ENCODE measurements at places on chromosomes 4 and X. TPM values are rescaled to one million over a fixed set of nuclear protein-coding genes. Genes with fewer than 3 reads are reported as not detected.
A peak's percentile ranks its signal among the peaks of the same experiment; 100 is the strongest.

DNA sequence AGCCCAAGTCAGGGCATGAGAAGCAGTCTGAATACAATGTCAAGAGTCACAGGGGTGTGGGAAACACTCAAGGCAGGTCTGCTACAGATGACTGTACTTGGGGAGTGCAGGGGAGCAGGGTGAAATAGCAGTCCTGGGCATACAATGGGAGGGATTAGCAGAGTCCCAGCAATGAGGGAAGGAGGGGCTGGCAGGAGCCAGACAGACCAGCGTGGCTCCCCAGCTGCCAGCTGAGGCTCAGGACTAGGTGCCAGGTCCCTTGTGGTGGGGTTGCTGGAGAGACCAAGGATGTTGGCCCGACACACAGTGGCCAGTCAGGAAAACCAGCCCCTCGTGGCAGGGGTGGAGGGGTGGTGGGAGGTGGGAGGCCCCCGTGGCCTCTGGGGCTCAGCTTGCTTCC lies 86.6 kb downstream of the RTL5 start:
- peak; percentile 58 for DNase-seq

Gene DRP2
- total RNA-seq, result 0.28 TPM

Gene PPARGC1A
- 8.9 TPM for total RNA-seq

Gene S100P
- not detected for total RNA-seq

- no peak for DNase-seq
Measured at GRCh38 chr4:77771566-77771965, 47.6 kb downstream of the CNOT6L start.

Gene DRD5
- not detected for total RNA-seq

GRCh38 chr4:41257257-41257901 lies 651 bp downstream of the UCHL1 start:
- DNase-seq, result peak; percentile 76

DNA sequence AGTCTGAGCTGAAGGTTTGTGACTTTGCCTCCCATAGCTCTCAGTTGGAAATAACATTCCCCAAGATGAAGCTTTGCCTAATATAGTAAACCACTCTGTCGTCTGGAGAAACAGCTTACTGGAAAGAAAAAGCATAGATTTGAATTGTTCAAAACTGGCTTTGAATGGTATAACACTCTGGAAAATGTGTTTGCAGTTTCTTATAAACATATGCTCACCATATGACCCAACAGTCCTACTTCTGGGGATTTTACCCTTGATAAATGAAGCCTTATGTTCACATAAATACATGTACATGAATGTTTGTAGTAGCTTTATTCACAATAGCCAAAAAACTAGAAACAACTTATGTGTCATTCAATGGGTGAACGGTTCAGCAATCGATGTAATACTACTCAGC lies 10.2 kb downstream of the VEGFD start:
- no peak for DNase-seq

Gene RUFY3
- 92.7 TPM for total RNA-seq

GRCh38 chrX:49282647-49283011 lies 13.0 kb downstream of the PPP1R3F start:
- DNase-seq, result peak; percentile 82

DNA sequence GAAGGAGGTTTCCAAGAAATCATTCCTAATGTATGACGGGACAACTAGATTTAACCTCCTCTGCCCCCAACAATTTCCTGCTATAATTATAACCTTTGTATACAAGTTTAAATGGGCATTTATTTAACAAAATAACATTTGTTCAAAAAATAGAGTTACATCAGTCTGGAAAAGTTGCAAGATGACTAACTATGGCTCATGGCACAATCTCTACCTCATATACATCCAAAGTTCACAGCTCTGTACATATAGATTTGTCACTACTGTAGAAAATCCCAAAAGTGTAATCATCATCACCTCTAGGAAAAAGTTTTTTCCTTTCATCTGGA lies 3.8 kb upstream of the RPS6KA3 start:
- DNase-seq, result no peak

GRCh38 chrX:129771266-129771995 lies 8.3 kb upstream of the SASH3 start:
- DNase-seq, result no peak

Gene PF4V1
- not detected for total RNA-seq

GRCh38 chr4:148025981-148026380 lies 294.1 kb downstream of the ARHGAP10 start:
- peak; percentile 61 for DNase-seq

GRCh38 chr4:26731351-26732035 lies 129.1 kb upstream of the STIM2 start:
- DNase-seq, result no peak

DNA sequence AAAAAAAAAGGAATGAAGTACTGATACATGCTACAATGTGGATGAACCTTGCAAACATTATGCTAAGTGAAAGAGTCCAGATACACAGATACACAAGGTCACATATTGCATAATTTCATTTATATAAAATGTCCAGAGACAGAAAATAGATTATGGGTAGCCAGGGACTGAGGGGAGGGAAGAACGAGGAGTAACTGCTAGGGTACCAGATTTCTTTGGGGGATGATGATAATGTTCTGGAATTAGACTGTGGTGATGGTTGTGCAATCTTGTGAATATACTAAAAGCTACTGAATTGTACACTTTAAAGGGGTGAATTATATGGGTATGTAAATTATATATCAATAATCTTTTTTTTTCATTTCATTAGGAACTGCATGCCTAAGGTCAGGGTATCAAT lies 20.8 kb upstream of the AP1AR start:
- DNase-seq, result no peak

Gene ARHGAP24
- 85.6 TPM for total RNA-seq

DNA sequence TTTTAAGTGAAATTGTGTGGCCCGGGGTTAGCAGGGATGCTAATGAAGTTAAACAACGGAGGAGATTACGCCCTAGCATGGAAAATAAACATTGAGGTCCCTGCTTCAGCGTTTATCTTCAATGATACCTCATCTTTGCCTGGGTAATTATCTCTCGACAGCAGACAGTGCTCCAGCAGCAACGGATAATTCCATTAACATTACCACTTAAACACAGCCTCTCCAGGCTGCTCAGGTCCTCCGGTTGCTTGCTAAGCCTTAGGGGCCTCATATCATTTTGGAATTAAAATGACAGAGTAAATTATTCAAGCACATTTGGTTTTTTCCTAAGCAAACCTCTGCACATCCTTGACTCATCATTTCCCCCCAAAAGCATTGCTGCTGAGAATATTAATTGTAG lies 281.5 kb upstream of the KLF3 start:
- DNase-seq, result no peak

Gene MAGEA9B
- total RNA-seq, result not detected

GRCh38 chr4:152304220-152304619 lies 231.7 kb downstream of the FBXW7 start:
- no peak for DNase-seq

GRCh38 chr4:34512616-34513015 lies 1731.7 kb downstream of the ARAP2 start:
- no peak for DNase-seq

DNA sequence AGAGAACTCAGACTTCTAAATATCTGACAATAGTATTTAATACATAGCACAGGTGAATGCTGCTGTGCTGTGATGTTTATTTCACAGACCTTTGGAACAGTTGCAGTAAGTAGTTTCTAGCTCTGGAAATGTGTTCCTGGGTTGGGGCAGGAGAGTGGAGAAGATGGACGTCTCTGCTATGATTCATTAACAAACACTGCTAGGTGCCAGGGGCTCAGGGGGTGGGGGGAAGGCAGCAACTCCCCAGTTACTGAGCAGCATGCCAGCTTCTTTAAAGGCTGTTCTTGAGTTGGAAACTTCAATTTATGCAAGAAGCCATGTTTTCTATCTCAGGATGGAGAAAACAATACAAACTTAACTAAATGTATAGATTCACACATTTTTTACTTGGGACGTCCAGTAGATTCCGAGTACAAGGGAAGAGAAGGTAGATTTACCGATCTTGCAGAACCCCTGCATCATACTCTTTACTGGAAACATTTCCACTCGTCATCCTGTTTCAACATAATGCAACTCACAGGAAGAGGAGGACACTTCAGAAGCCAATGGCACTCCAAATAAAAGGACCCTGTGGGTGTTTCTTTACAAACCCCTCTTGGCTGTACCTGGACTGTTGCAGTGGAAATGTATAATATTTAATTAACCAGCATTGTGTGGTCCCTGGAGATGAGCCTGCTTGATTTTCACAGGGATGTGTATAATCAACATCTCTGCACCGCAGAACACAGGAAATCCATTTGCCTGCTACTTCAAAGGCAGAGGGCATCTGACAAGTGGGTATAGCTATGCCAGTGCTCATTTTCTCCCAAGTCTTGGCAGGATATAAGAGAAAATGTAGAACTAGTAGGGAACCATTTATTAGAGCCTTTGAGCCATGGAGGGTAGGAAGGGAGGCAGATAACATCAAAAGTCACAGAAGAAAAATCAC lies 171.4 kb downstream of the SH3KBP1 start:
- no peak for DNase-seq

Gene CXCL11
- total RNA-seq, result not detected

GRCh38 chr4:81166458-81167160 lies 48.4 kb downstream of the PRKG2 start:
- no peak for DNase-seq

DNA sequence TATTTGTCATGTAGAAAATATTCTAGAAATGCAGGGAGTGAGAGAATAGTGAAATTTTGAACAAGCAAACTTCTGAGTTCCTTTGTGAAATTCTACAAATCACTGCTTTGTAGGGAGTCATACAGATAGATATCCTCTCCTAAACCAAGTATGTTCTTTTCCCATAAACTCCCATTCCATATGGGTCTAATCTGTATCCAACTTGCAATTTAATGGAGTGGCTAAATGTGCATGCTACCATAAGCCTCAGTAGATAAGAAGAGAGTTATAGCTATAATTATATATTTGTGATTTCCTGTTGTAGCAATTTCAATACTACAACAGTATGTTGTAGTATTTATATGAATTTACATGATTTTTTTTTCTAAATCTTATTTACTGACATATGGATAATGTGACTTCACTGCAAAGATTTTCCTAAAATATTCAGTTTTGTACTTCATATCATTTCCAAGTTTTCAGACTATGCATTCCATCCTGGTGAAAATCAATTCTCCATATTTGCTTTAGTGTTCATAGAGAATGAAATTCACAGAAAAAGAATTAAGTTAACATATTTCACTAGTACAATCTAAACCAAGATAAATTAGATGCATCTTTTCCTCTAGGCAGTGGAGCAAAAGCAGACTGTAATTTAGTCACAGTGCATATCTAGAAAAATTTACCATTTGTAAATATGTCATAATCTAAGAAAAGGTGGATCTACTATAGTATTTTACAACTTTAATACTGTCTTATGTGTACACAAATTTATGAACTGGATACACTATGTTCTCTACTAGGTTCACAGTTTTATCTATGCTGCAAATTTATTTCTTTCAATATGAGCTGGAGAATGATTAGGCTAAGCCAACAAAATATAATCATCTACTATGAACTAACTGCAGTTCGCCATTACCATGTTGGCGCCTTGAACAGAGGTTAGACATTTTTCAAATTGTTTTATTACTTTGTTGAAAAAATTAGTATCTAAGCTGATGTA lies 372.9 kb upstream of the NDST3 start:
- no peak for DNase-seq

All from endodermal cell (in vitro differentiated cells).